ENCODE measurements at places on chromosomes 5 and 9.

- no peak for DNase-seq
Observed at GRCh38 chr5:2299388-2300220, 416.9 kb upstream of the IRX4 start.

DNA sequence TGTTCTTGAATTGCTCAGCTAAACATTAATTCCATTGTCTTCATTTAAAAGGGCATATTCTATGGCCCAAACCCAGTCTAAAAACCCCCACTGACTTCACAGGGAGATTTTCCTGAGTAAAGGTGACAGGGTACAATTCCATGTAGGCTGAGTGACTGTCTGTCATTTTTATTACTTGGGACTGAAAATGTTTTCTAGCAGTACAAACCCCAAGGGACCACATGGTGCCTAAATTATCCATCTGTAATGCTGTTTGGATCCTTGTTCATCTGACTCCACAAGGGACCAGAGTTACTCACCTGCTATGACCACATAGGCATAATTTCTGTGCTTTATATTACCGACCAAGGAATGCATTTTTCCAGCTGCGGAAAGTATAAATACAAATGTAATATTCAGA, 349.1 kb downstream of the ZNF608 start:
- no peak for DNase-seq

GRCh38 chr5:173217626-173218397, 17.2 kb downstream of the NKX2-5 start:
- DNase-seq: no peak

- DNase-seq: no peak
Observed at GRCh38 chr9:130444565-130445221, at the start of gene ASS1. ASS1 (plus strand) TSS chr9:130444961; CDS start chr9:130452229, 7,268 bp downstream.

- DNase-seq: no peak
Observed at GRCh38 chr5:88845081-88845697, 37.8 kb downstream of the MEF2C start.

GRCh38 chr9:12972608-12973589, 198.1 kb downstream of the LURAP1L start:
- DNase-seq: no peak

GRCh38 chr5:98774192-98775033, 950 bp downstream of the RGMB start:
- no peak for DNase-seq

- DNase-seq: no peak
Observed at GRCh38 chr5:119913425-119913824, 284.1 kb downstream of the FAM170A start.

DNA sequence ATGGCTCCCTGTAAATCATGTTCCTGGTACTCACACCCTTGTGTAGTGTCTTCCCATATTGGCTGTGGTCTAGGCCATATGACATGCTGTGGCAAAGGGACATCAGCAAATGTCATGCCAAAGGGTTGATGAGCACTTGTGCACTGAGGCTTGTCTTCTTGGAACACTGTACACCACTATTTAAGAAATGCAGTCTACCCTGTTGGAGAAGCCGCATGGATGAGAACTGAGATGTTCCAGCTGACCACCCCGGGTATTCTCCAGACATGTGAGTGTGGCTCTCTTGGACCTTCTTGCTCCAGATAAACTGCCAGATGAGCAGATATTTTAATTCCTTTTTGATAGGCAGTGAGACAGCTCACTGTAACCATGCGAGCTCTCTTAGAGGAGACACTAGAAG, 20.5 kb upstream of the NPR3 start:
- DNase-seq: no peak

- DNase-seq: no peak
Observed at GRCh38 chr9:86821006-86821845, 126.1 kb downstream of the GAS1 start.

DNA sequence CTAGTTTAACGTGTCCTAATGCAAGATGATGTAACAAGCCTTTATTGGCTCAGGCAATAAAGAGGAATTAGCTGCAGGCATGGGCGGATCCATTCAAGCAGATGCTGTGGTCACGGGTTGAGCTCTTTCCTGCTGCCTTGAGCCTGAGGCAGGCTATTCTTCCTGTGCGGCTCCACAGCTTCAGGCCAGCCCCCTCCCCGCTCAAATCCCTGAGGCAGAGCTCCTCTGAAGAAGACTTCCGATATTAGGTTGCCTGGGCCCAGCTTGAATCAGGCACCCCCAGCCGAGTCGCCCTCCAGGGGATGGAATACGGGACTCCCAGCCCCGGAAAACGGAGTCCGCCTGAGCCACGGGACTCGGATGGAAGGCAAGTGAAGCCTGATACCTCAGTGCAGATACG, 95.0 kb upstream of the RUFY1 start:
- DNase-seq: no peak

- no peak for DNase-seq
Observed at GRCh38 chr5:965604-966344, 42.8 kb upstream of the NKD2 start.

DNA sequence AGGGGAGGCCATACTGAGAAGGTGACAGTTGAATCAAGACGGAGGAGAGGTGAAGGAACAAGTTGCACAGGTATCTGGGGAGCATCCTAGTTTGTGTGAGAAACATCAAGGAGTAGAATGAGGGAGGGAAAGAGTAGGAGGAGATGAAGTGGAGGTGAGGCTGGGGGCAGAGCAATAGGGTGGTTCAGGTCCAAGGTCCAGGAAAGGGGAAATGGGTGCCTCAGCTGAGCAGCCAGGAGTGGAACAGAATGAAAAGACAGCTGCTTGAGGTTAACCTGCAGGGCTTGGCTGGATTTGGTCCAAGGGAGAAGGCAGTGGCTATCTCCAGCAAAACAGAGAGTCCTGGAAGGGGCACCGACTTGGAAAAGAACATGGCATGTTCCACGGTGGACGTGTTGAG, 5.3 kb downstream of the SLC1A1 start:
- DNase-seq: no peak

DNA sequence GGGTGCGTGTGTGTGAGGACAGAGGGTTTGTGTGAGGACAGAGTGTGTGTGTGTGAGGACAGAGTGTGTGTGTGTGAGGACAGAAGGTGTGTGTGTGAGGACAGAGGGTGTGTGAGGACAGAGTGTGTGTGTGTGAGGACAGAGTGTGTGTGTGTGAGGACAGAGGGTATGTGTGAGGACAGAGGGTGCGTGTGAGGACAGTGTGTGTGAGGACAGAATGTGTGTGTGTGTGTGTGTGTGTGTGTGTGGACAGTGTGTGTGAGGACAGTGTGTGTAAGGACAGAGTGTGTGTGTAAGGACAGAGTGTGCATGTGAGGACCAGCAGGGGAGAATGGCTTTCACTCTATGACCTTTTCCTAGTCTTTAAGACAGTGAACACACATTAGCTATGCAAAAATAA, 63.1 kb upstream of the UBAC1 start:
- DNase-seq: no peak

GRCh38 chr9:346111-346571, 131.5 kb downstream of the DOCK8 start:
- DNase-seq: peak; percentile 37

GRCh38 chr9:35808433-35808832, 3.6 kb downstream of the SPAG8 start:
- no peak for DNase-seq

DNA sequence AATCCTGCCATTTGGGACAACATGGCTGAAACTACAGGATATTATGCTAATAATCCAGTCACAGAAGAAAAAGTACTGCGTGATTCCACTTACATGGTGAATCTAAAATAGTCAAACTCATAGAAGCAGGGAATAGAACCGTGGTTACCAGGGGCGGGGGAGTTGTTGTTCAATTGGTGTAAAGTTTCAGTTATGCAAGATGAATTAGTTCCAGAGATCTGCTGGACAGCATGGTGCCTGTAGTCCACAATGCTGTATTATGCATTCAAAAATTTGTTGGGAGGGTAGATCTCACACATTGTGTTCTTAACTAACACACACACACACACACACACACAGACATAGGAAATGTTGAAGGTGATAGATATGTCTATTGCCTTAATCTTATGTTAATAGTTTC, 480.5 kb downstream of the DMRT2 start:
- DNase-seq: no peak

DNA sequence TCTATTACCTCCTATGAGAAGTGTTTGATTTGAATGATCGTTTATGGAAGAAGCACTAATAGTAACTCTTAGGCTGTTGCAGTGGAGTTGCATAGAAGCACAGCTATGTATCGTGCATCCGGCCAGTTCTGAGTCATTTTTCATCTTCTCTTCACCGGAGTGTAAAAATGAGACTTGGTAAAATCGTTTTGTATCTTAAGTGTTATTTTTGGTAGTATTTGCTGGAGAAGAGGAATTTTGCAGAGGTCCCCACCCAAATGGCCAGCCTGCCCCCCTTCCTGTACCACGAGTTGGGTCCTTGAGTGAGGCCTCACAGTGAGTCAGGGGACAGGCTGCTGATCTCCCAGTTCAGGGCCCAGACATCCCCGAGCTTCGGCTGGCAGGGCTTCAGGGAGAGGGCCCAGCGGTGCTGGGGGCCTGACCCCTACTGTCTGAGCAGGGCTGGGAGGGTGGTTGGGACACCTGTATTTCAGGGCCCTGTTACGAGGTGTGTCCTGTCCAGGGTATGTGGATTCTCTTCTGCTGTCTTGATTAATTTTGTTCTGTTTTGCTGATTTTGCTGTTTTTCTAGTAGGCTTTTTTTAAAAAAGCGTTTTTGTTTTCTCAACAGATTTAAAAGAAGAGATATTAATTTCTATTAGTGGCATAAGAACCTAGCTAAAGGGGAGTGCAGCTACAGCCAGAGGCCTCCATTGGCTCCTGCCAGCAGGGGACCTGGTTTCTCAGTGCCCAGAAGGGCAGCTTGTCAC, 210.8 kb downstream of the TRIO start:
- DNase-seq: no peak

- no peak for DNase-seq
Observed at GRCh38 chr9:129064499-129064908, 16.4 kb upstream of the DOLPP1 start.
